ENCODE measurements at places on chromosomes 11 and 22. TPM values are rescaled to one million over a fixed set of nuclear protein-coding genes. Genes with fewer than 3 reads are reported as not detected.

The MS4A6E gene
- total RNA-seq = not detected

DNA sequence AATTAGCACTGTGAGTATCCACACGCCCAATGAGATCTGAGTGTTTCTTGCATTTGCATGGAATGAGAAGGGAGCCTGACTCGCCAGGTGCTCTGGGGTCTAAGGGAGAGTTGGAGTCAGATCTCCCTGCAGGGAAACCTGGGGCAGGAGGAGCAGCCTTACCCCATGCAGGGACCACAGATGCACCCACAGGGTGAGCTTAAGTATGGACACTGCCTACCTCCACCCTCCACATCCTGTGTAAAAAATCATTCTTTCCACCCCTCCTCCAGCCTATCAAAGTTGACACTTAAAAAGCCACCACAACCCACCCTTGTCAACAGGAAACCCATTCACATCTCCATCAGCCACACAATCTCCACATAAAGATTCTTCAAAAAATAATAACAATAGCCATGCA, 67.0 kb upstream of the IGLL5 start:
- no peak overlapping the region for H3K4me3 ChIP-seq
- H3K27ac ChIP-seq = no peak overlapping the region
- H3K36me3 ChIP-seq = no peaks in the 10 kb centered on the region
- no peak for DNase-seq
- peaks cover 100% of the 10 kb centered on the region for H3K27me3 ChIP-seq

GRCh38 chr11:19432370-19433061, 191.8 kb upstream of the E2F8 start:
- peaks cover 58% of the 10 kb centered on the region for H3K4me1 ChIP-seq
- H3K27ac ChIP-seq = no peak overlapping the region
- no peak for DNase-seq
- H3K36me3 ChIP-seq = no peaks in the 10 kb centered on the region
- no peak overlapping the region for H3K4me3 ChIP-seq

DNA sequence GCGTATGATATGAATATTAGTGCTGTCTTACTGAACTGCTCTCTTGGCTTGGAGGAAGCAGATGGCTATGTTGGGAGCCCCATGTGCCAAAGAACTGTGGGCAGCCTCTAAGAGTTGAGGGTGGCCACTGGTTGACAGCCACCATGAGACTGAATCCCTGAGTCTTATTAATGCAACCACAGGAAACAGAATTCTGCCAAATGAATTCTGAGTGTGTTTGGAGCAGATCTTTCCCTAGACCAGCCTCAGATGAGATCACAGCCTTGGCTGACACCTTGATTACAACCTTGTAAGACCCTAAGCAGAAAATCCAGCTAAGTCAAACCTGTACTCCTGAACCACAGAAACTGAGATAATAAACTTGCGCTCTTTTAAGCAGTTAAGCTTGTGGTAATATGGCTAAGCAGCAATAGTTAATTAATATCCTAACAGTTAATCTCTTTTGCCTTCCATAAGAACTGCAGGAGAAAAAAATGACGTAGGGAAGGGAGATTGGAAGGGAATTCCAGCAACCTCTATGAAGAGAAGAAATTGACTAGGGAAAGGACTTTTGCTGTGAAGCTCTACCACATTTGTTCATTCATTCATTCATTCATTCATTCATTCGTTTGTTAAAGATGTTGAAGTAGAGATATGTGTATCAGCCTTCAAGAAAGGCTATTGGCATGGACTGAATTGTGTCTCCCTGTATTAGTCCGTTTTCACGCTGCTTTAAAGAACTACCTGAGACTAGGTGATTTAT, 26.8 kb downstream of the ADM start:
- no peak for DNase-seq
- H3K27me3 ChIP-seq = no peaks in the 10 kb centered on the region
- no peak overlapping the region for H3K4me3 ChIP-seq
- no peak overlapping the region for H3K27ac ChIP-seq
- H3K36me3 ChIP-seq = no peaks in the 10 kb centered on the region
- H3K4me1 ChIP-seq = no peaks in the 10 kb centered on the region

GRCh38 chr11:107123022-107123421, 104.7 kb upstream of the GUCY1A2 start:
- no peaks in the 10 kb centered on the region for H3K27me3 ChIP-seq
- DNase-seq = no peak
- no peaks in the 10 kb centered on the region for H3K36me3 ChIP-seq
- no peak overlapping the region for H3K27ac ChIP-seq
- no peaks in the 10 kb centered on the region for H3K4me1 ChIP-seq
- no peak overlapping the region for H3K4me3 ChIP-seq

DNA sequence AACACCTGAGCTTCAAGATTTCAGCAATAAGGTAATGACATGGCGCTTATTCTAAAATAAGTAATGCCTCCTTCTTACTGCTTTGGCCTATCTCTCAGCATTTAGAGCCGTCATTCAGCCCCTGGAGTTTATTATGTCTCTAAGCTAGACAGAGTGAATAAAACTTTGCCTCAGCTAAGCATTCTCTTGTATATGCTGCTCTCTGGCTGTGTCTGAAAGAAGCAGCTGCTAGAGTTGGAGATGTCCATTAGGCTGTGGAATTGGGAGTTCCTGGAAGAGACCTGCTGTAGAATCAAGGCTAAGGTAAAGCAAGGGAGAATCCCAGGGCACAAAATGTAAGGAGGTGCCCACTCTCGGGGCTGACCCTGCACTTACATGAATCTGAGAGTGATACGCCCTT, 35.5 kb upstream of the TTC12 start:
- H3K27me3 ChIP-seq = no peaks in the 10 kb centered on the region
- peaks cover 24% of the 10 kb centered on the region for H3K4me1 ChIP-seq
- H3K4me3 ChIP-seq = no peak overlapping the region

GRCh38 chr11:10116588-10116987, 177.4 kb downstream of the SBF2 start:
- no peak overlapping the region for H3K27ac ChIP-seq
- H3K36me3 ChIP-seq = no peaks in the 10 kb centered on the region
- DNase-seq = no peak
- no peaks in the 10 kb centered on the region for H3K4me1 ChIP-seq

- no peak overlapping the region for H3K4me3 ChIP-seq
- no peaks in the 10 kb centered on the region for H3K36me3 ChIP-seq
- H3K4me1 ChIP-seq = no peaks in the 10 kb centered on the region
- no peaks in the 10 kb centered on the region for H3K27me3 ChIP-seq
These were observed 189.3 kb downstream of the DBX1 start for GRCh38 chr11:19970944-19971343.

DNA sequence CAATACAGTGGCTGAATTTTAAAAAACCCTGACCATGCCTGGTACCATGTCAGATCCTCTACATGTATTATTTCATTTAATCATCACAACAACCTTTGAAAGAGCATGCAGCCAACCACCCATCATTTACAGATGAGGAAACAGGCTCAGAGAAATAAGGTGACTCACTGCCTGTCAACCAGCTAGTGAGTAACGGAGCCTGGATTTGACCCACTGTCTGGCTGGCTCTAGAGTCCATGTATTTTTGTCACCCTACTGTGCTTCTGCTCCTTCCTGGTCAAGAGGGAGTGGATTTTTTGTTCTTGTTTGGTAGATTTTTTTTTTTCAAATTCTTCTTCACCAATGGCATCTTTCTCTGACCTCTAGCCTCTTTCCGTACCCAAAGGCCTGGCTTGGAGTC, 77.4 kb downstream of the CWC15 start:
- H3K27me3 ChIP-seq = no peaks in the 10 kb centered on the region
- H3K36me3 ChIP-seq = no peaks in the 10 kb centered on the region
- DNase-seq = no peak
- no peak overlapping the region for H3K4me3 ChIP-seq
- no peaks in the 10 kb centered on the region for H3K4me1 ChIP-seq
- H3K27ac ChIP-seq = no peak overlapping the region

The KRTAP5-10 gene
- not detected for total RNA-seq

- no peaks in the 10 kb centered on the region for H3K36me3 ChIP-seq
- H3K27ac ChIP-seq = no peak overlapping the region
- no peak overlapping the region for H3K4me3 ChIP-seq
These were observed 8.6 kb upstream of the C11orf96 start for GRCh38 chr11:43933608-43934551.

- peaks cover 2% of the 10 kb centered on the region for H3K27me3 ChIP-seq
- H3K36me3 ChIP-seq = no peaks in the 10 kb centered on the region
- peaks cover 6% of the 10 kb centered on the region for H3K4me1 ChIP-seq
- no peak overlapping the region for H3K4me3 ChIP-seq
- H3K27ac ChIP-seq = no peak overlapping the region
These were observed 59.7 kb upstream of the CHST1 start for GRCh38 chr11:45725121-45725520.

- no peaks in the 10 kb centered on the region for H3K36me3 ChIP-seq
- H3K27me3 ChIP-seq = peaks cover 30% of the 10 kb centered on the region
- DNase-seq = no peak
These were observed 61.0 kb downstream of the SPATA19 start for GRCh38 chr11:133784359-133784758.

- H3K36me3 ChIP-seq = no peaks in the 10 kb centered on the region
- peaks cover 12% of the 10 kb centered on the region for H3K4me1 ChIP-seq
- no peak for DNase-seq
These were observed 16.9 kb downstream of the SMCO4 start for GRCh38 chr11:93526346-93526633.

DNA sequence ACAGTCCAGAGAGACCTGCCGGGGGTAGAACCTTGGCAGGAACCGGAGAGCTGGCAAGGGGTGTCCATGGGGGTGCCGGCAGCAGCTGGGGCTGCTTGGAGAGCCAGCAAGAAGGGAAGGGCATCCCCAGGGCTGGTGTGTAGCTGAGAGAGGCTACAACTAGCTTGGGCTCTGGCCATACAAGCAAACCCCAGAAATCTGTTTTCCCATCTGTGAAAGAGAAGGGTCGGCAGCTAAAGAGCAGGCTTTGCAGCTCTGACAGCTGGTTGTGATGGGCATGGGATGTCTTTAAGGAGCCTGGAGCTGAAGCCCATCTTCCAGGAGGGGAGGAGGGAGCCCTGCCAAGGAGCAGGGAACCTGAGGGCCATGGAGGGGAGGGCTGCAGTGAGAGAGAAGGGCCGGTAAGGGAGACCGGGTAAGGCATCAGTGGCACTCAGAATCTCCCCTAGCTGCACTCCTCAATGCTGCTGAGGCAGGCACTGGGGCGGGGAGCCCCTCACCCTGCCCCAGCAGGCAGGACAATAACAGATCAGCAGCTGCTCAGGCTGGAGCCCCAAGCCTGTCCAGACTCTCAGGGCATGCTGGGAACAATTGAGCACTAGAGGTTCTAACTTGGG, 3.9 kb downstream of the CHST1 start:
- H3K4me3 ChIP-seq = no peak overlapping the region
- H3K36me3 ChIP-seq = no peaks in the 10 kb centered on the region
- DNase-seq = no peak
- H3K4me1 ChIP-seq = peaks cover 41% of the 10 kb centered on the region
- no peak overlapping the region for H3K27ac ChIP-seq

GRCh38 chr11:102192349-102193066, 82.3 kb downstream of the YAP1 start:
- no peaks in the 10 kb centered on the region for H3K27me3 ChIP-seq
- H3K36me3 ChIP-seq = no peaks in the 10 kb centered on the region
- DNase-seq = no peak
- no peak overlapping the region for H3K4me3 ChIP-seq

DNA sequence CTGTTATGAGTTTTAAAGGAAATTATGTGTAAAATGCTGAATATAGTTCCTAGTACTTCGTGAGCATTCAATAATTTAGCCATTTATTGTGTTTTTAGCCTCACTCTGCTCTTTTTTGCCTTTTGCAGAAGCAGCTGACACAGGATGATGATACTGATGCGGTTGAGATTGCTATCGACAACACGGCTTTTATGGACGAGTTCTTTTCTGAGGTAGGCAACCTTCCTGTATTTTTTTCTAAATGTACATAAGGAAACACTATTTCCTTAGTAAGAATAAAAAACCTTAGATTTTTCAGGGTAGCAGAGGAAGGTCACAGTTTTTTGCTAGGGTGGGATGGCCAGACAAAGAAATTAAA, 17.9 kb downstream of the STX3 start:
- DNase-seq = no peak
- H3K36me3 ChIP-seq = no peaks in the 10 kb centered on the region
- H3K27me3 ChIP-seq = no peaks in the 10 kb centered on the region
- no peaks in the 10 kb centered on the region for H3K4me1 ChIP-seq
- H3K4me3 ChIP-seq = no peak overlapping the region

- no peaks in the 10 kb centered on the region for H3K27me3 ChIP-seq
- no peak overlapping the region for H3K4me3 ChIP-seq
- no peak for DNase-seq
- no peaks in the 10 kb centered on the region for H3K4me1 ChIP-seq
These were observed 36.1 kb upstream of the SLC5A12 start for GRCh38 chr11:26757995-26758394.

GRCh38 chr11:130765951-130766649, 150.2 kb downstream of the SNX19 start:
- H3K36me3 ChIP-seq = no peaks in the 10 kb centered on the region
- no peaks in the 10 kb centered on the region for H3K27me3 ChIP-seq
- H3K27ac ChIP-seq = no peak overlapping the region
- no peak for DNase-seq

DNA sequence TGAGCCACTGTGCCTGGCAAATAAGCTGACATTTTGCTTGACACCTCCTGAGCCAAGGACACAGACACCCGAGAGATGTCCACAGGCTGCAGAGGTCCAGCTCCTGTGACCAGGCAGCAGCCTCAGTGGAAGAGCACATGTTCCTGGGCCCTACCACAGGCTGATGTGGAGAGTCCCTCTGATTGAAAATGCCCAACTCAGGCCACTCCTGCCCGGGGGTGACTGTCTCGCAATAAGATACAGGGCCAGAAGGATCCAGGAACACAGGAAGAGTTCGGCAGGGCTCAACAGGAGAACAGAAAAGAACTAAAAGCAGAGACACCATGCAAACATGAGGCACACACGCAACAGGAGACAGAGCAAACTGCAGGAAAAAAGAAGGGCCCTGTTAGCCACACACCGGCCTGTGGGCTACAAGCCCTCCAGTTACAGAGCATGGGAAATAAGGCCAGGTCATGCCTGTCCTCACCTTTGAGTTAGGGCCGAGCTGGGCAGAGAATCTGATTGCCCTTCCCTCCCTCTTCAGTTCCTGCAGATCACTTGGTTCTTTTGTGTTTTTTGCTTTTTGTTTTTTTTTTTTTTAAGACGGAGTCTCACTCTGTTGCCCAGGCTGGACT, 28.3 kb upstream of the MALAT1 start:
- no peak overlapping the region for H3K4me3 ChIP-seq
- H3K4me1 ChIP-seq = no peaks in the 10 kb centered on the region
- H3K36me3 ChIP-seq = no peaks in the 10 kb centered on the region
- no peak for DNase-seq
